ENCODE measurements at places on chromosomes 3 and 15. TPM values are rescaled to one million over a fixed set of nuclear protein-coding genes. Genes with fewer than 3 reads are reported as not detected.

Gene BMF
- 4.3 TPM for total RNA-seq

Gene ZNF80
- 2.3 TPM for total RNA-seq

Gene P2RY1
- total RNA-seq = 1.7 TPM

Gene TGM4
- not detected for total RNA-seq

Gene APOD
- total RNA-seq = not detected

Gene ARGFX
- total RNA-seq = not detected

Gene SLC22A13
- total RNA-seq = 0.18 TPM

Gene TRH
- not detected for total RNA-seq

Gene CCDC13
- total RNA-seq = 0.29 TPM

Gene GABRR3
- total RNA-seq = not detected

Gene NBEAL2
- 63.7 TPM for total RNA-seq

Gene MORC1
- total RNA-seq = not detected

Gene CD96
- 142 TPM for total RNA-seq

Gene CCDC9B
- total RNA-seq = 2.3 TPM

Gene KBTBD13
- total RNA-seq = not detected

Gene HCN4
- not detected for total RNA-seq

Gene SIN3A
- 67.5 TPM for total RNA-seq

Gene ACAN
- total RNA-seq = not detected

Gene REC114
- total RNA-seq = not detected

Gene ALG3
- total RNA-seq = 44.5 TPM

Gene PLA1A
- not detected for total RNA-seq

Gene GOLGA6L7
- total RNA-seq = not detected

Gene PRICKLE2
- not detected for total RNA-seq

Gene PTX3
- not detected for total RNA-seq

Gene CRYBG3
- total RNA-seq = 4.3 TPM
